ENCODE measurements at places on chromosomes 5 and 9.

DNA sequence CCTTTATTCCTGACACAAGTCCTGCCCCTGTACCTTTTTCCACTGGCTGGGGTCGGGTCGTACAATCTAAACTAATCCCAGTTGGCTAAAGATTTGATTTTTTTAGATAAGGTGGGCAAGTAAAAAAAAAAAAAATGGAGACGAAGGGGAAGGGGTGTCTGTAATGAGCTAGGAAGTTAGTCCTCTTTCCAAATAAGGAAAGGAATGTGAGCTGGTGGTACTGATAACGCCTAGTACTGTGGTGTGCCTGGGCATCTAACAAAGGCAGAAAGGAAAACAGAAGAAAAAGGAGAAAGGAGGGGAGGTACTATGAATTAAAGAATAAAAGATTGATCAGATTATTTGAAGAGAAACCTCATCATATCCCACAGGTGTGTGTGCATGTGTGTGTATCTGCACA, 21.3 kb downstream of the PRDM9 start:
- DNase-seq, result no peak

GRCh38 chr9:35664531-35665470, at the start of gene ARHGEF39:
ARHGEF39 (minus strand) TSS chr9:35665195; CDS start chr9:35665169, 26 bp downstream.
- DNase-seq, result no peak

DNA sequence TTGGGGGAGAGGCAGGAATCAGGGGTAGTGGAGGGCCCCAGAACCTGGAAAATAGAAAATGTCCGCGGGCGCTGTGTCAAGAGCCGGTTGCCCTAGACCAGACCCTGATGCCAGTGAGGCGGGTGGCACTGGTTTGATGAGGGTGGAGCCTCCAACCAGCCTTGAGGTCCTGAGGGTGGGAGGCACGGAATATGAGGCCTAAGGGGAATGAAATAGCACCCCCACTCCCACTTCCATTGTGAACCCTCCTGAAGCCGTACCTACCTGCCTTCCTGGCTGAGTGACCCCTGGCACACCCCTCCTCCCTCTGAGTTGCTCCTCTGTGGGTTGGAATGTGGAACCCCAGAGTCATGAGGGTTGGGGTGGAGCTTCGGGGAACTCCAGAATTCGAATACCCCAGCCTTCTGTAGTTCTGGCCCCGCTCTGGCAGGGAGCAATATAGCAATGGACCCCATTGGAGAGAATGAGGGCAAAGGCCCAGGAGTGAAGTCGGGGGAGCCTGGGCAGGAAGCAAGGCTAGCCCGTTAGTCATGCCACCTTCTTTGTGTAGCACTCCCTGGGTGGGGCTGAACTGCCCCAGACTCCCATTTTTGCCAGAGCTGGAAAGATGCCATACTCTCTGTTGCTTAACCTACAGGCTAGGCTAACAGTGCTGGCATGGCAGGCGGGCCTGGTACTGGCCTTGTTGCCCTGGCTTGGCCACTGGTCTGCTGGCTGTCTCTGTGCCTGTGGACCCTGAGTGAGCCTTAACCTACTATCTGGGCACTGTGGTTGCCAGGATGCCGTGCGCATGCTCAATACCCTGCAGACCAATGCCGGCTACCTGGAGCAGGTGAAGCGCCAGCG, 1.0 kb downstream of the FPGS start:
- no peak for DNase-seq

DNA sequence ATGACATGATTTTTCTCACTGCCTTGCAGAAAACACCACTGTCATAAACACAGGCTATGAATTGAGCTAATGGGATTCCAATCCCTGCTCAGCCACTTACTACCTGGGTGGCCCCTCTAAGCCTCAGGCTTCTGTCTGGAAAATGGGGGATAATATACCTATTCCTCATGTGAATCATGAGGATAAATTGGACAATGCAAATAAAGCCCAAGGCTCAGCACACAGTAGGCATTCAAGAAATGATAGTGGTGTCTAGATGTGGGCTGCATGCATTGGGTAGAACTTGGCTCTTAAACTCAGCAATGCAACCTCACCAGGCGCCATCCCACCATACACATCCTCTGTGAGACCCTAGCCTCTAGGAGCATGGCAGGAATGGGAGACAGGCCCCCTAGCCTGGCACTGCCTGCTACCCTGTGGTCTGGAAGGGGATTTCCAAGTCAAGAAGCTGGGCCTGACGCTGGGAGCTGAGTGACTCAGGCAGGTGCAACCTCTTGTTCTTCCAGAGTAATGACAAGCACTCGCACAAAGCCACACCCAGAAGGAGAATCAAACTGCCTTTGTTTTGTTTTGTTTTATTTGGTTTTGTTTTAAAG, 2.3 kb upstream of the TNIP1 start:
- DNase-seq, result no peak

GRCh38 chr5:107413754-107414153, 257.0 kb downstream of the EFNA5 start:
- DNase-seq, result no peak

DNA sequence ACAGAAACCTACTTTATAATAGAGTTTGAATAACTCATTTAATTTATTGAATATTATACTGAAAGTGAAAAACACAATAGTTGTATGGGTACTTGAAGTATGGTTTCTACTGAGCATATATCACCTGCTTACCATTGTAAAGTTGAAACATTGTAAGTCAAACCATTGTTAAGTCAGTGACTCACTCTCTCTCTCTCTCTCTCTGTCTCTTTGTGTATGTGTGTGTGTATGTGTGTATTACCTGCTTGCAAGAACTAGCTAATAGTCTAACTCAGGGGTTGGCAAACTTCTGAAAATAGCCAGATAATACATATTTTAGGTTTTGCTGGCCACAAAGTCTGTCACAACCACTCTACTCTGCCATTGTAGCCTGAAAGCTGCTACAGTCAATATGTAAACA, 564.3 kb upstream of the ZNF608 start:
- DNase-seq, result no peak

- DNase-seq, result no peak
Observed at GRCh38 chr9:15307523-15307841, 466 bp upstream of the TTC39B start.

DNA sequence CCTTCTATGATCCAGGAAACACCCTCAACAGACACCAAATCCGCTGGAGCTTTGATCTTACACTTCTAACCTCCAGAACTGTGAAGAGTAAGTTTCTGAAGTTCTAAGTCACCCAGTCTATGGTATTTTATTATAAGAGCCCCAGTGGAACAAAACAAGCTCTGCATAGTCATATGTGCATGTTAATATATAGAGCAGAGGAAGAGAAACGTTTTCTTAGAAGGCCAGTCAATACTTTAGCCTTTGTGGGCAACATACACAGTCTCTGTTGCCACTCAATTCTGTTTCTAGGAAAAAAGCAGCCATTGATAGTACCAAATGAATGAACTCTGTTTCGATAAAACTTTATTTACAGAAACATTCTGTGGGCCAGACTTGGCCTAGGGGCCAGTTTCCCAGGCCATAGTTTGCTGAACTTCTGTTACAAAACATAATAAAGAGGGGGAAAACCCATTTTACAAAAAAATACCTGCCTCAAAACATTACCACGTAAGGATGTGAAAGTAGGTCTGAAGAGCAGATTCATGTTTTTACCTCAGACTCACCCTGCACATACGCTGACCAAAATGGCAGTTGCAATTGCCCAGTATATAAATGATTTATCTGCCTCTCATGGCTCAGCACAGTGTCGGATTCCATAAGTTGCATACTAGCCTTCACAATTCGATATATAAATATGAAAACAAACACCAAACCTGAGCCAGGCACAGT, 350.5 kb downstream of the SLIT3 start:
- DNase-seq, result no peak

DNA sequence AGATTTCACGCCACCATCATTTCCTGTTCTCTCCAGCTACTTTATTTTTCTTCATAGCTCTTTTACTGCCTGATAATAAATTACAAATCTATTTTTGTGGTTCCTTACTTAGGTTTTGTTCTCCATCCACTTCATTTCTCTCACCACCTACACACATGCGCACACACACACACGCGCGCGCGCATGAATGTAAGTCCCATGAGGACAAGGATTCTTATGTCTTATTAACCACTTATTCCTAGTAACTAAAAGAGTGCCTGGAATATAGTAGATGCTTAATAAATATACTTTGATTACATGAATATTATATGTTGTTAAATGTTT, 116.5 kb downstream of the TRPM6 start:
- no peak for DNase-seq

GRCh38 chr5:156929366-156929948, 33.6 kb downstream of the TIMD4 start:
- DNase-seq, result no peak

GRCh38 chr9:8860086-8860485, 1060.5 kb upstream of the DMAC1 start:
- DNase-seq, result no peak

DNA sequence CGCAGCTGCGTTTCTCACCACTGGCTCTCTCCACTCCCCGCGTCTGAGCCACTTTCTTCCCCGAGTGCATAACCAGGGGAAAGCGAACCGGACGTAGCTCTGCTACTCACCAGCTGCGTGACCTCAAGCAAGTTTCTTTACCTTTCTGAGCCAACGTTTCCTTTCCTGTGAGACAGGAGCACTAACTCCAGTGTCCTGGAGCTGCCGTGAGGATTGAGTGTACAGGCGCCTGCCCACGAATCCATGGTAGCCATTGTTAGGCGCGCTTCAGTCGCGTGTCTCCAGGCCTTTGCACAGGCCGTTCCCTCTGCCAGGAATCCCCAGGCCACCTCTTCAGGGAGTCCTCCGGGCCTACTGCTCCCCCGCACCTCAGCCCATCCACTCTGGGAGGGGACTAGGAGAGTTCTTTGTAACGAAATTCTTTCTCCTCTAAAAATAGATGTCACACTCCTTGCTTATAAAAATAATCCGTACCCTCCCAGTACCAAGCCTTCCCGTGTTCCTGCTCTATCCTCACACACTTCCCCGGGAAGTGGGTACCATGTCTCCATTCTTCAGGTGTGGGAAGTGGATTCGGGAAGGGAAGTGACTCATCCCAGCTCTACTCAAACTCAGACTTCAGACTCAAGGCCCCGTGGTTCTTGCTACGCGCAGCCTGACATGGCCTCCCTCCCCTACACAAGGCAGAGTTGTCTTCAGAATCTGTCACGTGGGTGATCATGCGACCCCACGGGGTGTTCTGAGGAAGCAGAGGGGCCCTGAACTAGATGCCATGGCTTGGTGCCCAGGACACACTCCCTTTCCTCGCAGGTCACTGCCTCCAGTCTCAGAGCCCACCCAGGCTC, 16.1 kb upstream of the CRB2 start:
- no peak for DNase-seq

Data from iPS DF 6.9 (cell line).